Activated B cell treated with CpG ODN at 0.5 μM for 24 hours (primary cell): ENCODE measurements at places on chromosomes 16 and 17.

DNA sequence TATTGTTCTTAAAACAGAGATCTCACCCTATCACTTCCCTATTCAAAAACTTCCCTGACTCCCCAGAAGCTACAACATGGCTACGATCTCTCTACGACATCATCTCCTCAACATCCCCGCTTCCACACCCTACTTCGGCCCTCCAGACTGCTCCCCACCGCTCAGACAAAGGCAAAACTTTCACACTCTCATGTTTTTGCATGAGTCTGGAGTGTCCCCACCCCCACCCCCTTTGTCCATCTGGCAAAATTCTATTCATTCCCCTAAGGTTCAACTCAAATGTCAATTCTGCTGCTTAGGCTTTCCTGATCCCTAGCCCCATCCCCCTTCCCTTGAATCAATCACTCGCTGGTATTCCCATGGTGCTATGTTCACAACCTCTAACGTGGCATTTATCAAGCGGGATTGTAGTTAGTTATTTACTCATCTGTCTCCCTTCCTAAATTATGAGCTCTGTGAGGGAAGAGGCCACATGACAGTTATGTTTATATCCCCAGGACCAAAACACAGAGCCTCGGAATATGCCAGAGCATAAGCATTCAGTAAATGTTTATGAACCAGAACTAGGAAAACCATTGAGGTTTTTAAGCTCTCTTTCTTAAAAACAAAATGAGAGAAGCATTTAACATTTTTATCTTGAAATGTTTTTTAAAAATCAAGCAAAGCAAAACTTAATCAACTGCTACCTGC is 55.9 kb downstream of the STX8 start:
- DNase-seq = no peak

- no peak for DNase-seq
Observed at GRCh38 chr16:10083301-10083700, 98.9 kb downstream of the GRIN2A start.

DNA sequence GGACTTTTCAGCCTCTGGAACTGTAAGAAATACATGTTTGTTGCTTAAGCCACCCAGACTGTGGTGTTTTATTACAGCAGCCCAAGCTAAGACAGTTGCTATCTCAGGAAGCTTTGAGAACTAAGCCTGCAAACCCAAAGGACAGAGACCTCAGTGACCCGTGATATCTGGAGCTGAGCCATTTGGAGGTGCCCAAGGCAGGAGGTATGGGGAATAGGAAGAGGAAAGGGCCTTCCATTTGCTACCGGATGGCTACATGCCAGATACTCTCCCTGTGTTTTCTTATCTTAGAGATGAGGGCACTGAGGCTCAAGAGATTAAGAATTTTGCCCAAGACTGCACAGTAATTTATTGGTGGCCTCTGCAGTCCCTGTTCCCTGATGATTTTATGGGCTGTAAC is 622.1 kb upstream of the CDH5 start:
- no peak for DNase-seq

GRCh38 chr17:38454532-38454931 is 26.3 kb downstream of the ARHGAP23 start:
- no peak for DNase-seq

DNA sequence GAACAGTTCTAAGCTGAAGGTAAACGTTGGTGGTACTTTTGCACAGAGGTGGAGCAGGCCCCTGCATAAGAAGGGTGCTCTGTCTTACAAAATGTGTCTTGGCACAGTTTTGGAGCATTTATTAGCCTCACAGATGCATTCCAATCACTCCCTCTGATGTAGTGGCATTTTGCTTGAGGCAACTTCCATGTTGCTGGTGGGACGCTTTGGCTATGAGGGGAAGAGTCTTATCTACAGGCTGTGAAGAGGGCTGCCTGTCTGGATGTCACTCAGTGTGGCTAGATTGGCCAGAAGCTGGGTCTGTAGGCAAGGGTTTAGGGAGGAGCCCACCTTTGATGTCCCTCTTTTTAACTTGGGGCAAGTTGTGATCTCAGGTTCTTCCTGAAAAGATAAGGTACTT is 2.6 kb upstream of the RARA start:
- DNase-seq = no peak

DNA sequence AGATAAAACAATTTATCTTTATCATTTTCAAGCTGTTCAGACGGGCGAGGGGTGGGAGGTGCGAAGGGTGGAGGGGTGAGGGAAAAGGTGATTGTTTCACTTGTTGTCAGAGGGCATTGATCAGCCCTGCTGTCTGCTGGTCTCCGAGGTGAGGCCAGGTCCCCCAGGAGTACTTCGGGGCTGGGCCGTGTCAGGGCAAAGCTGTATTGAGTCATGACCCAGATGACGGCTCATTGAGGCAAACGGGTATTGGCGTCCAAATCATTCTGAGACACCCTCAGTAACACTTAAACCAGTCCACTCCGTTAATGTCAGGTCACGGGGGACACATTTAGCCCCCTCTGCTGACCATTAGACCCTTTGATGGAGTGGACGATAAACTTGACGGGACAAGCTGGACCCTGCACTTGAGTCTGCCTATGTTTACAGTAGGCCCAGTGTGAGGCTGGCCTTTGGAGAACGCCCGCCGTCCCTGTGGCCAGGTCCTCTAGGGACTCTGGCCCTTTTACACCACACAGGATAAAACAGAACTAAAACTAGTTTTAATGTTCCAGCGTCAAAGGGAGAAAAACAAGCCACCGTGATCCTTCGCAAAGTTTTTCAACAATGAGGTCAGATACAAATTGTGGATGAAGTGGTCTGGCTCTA is 502.2 kb upstream of the ZFHX3 start:
- no peak for DNase-seq

DNA sequence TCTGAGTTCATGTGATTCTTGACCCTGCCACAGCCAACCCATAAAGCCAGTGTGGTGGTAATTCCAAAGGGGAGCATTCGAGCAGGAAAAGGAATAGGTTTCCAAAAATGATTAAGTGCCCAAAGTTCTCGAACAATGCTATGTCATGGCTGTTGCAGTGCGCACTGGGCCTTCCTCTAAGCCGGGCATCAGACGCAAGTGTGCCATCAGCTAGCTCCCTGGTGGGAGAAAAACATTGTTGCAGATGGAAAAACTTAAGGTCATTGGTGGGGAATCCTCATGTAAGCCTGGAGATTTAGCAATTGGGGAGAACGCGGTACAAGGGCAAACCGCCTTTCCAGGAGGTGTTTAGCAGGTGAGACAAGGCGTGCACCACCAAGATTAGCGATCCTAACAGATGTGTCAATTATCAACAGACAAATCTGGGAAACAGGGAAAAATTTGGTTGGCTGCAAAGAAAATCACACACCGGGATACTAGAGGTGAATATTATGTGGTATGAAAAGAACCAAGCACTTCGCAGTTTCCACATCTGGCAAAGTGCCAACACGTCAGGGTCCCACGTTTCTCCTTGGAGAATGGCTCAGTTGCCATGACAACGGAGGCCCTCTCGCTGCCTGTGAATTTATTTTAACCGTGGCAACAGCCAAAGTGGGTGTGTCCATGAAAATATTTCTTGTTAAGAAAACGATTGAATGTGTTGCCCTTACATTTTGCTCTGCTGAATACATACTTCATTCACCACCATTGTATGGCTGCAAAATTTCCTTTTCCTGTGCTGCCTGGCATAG is 118.5 kb upstream of the CACNG5 start:
- DNase-seq = no peak

DNA sequence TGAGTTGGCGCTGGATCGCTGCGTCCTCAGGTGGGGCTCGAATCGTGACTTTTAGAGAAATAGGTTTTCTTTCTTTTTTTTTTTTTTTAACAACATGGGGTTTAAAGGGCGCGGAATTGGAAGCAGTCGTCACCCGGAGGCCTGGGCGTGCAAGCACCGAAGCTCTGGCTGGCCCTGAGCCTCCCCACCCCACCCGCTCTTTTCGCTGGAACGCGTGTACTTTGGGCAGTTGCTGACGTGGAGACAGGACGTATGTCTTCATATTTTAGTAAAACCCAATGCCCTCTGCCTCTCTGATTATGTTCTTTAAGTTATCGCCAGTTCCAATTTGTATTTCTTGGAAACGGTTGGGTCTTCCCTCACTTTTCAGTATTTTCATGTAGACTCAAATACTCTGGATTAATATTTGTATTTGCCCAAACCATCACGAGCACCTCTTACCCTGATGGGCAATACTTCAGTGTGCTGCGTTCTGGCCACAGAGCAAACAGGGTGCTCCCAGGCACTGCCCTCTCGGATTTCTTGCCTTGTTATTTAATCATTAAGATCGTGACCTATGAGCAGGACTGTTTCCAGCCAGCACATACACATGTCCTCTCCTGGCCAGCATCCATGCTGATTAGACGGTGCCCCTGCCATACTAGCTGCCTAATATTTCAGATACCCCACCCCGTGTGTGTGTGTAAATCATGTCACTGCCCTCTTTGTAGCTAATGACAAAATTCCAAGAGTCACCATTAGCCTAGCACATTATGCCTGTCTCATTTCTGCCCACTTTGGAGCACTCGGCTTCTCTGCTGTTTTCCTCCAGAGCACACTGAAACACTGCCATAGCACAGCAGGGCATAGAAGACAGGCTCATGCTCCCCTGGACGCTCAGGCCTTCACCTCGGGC is 805 bp upstream of the C16orf95 start:
- no peak for DNase-seq

- no peak for DNase-seq
Observed at GRCh38 chr16:62970851-62971250, 934.6 kb upstream of the CDH8 start.

DNA sequence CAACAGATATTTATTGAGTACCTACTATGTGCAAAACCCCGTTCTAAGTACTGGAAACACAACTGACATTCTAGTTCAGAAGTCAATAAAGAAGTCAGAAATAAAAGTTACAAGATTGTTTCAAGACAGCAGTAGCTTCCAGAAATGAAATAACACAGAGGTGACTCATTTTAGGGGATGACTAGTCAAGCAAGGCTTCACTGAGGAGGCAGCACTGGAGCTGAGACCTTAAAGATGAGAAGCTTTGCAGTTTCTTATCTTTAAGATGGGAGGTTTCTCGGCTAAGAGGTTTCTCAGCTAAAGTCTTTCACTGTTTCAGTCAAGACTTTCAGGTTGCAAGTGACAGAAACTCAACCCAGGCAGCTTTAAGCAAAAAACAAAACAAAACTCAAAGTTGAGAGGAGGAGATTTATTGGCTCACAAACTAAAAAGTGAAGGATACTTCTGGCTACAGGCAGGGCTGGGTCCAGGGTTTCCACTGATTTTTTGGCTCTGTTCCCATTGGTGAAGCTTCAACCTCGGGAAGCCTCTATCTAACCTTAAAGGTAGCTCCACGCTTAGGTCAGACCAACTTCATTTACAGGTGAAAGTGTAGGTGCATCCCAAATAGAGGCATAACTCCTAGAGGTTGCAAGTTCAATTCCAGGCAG is 7.4 kb upstream of the MMP2 start:
- DNase-seq = no peak

DNA sequence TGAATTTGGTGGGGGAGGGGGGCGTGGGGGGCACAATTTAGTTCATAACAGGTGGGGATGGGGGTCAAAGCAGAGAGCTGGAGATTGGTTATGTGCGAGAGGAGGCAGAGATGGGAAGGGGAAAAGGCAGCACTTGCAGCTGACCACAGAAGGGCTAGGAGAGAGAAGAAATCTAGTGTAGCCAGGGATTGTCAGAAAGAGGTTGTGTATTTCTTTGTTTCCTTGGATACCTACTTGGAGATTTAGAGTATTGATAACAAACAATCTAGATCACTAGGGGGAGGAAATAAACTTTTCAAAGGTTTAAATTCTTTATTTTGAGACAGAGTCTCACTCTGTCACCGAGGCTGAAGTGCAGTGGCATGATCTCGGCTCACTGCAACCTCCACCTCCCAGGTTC is 47.1 kb upstream of the YPEL2 start:
- DNase-seq = no peak

DNA sequence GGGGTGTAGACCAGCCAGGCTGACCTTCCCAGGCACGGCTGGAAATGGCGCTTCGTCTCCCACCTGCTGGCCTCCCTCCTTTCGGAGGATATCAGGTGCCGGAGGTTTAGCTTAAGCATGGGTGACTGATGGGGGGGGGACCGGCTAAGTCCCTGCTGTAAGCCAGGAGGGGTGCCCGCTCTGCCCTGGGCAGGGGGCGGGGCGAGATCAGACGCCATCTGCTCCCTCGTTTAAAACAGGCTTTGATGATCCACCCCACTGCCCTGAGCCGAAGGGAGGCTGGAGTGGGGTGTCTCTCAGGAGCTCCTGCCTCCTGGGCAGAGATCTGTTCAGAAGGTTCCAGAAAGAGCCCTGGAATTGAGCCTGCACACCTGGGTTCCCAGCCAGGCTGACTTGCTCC is 26.0 kb downstream of the C16orf74 start:
- DNase-seq = no peak

- no peak for DNase-seq
Observed at GRCh38 chr17:58899191-58899590, 143.5 kb downstream of the PPM1E start.

DNA sequence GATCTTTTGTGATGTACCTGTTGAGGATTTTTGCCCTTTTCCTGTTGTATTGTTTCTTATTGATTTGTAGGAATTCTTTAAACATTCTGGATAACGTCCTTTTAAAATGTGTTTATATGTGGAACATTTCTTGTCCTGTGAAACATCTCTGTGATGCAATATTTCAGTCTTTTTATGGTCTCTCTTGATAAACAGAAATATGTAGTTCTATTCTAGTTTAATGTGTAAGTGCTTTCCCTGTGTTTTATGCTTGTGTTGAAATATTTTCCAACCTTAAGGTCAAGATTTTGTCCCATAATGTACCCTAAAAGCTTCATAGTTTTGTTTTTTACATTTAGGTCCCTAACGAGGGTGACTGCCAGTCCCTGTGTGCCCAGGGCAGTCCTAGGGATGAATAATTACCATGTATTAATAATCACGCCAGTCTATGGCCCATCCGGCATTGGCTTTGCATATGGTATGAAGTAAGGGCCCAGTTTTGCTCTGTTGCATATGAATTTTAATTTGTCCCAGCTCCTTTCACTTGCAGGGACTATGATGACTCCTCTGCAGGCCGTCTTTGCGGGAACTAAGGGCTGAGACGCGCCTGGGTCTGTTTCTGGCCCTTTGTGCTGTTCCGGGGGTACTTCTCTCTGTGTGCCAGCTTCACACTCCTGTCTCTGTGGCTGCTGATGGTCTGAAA is 44.2 kb downstream of the RPTOR start:
- DNase-seq = no peak
